Caudate nucleus (tissue), 63 donors: ENCODE measurements at places on chromosomes 5 and 9.

GRCh38 chr5:172868924-172869591, 35.0 kb downstream of the ERGIC1 start:
- DNase-seq, result peak; percentile 35

DNA sequence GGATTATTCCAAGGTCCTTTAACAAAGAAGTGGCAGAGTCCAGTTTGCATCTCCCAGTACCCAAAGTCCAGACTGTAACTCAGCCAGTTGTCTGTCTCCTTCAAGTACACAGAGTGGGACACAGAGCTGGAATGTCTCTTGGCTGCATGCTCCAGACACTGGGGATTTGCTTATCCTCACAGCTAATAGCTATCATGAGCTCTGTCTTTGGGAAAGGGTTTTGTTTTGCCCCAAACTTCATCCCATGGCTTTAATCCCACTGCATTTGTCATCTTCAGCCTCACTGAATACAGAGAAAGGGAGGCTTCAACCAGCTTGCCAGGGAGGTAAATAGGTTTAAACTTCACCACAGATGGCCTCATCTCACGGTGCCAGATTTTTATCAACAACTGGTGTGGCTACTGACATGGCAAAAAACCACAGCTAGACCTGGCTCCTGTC, 412.2 kb upstream of the SLC24A2 start:
- DNase-seq, result no peak

DNA sequence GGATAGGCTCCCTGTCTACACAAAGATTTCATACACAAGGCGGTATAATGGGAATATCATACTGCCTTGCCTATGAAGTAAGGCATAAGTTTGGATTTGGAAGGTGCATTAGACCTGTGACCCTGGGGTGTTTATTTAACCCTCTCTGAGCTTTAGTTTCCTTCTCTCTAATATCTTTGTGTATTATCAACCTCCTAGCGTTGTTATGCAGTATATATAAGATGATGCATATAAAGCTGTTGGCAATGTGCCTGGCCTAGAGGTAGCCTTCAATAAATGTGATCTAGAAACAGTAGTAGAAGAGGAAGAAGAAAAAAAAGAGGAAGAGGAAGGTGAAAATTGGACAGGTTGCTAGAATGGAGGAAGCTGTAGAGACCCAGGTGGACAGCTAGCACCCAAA, 311.6 kb upstream of the CLINT1 start:
- no peak for DNase-seq

GRCh38 chr5:170382790-170383189, 6.4 kb downstream of the KCNMB1 start:
- no peak for DNase-seq

DNA sequence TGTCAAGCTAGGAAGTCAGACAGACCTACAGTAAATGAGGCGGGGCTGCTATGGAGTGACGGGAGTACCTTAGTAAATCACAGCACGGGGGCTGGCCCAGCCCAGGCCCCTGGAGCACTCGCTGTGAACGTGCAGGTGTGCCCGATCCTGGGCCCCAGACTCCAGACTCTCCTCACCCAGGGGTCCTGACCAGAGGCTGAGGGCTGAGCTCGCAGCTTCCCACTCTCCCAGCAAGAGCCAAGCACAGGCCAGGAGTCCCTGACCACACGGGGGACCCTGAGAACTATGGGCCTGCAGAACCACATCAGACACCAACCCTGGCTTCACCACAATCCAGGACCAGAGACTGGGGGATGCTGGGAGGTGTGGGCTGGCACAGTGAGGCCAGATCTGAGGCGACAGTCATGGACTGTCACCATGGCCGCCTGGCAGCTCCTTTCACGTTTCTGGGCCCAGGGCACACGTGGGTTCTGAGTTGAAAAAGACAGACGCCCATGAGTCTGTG, 73.4 kb downstream of the ADAMTS2 start:
- DNase-seq, result no peak

DNA sequence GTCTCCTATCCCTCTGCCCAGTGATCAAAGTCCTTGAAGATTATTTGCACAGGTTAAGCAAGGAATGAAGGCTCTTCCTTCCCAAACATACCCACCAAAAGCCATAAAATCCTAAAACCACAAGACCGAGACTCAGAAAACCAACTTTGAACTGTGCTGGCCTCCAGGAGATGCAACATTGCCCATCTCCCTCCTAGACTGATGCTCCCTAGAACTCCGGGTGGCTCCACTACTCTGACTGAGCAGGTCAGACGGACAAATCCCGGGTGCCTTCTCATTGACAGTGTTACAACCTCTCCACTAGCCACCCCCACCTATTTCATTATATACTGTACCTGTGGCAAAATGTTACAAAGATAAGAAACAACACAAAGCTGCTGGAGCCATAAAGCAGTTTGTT, 110.1 kb downstream of the FANCC start:
- DNase-seq, result no peak

DNA sequence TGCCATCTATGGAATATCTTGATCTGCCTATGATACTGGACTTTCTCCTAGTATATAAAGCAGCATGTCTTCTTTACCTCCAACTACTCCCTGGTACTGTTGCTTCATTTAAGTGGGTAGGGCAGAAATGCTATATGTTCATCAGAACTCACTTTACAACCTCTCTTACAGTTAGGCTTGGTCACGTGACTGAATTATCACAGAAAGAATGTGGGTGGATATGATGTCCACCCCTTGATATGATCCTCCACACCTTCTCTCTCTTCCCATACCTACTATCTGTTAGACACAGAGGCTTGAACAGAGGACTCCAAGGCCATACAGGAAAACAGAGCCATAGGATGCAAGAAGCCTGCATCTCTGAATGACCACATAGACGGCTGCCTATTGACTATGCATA, 19.8 kb downstream of the CRHBP start:
- DNase-seq, result no peak

GRCh38 chr5:167642181-167642580, 649.3 kb upstream of the WWC1 start:
- DNase-seq, result no peak

DNA sequence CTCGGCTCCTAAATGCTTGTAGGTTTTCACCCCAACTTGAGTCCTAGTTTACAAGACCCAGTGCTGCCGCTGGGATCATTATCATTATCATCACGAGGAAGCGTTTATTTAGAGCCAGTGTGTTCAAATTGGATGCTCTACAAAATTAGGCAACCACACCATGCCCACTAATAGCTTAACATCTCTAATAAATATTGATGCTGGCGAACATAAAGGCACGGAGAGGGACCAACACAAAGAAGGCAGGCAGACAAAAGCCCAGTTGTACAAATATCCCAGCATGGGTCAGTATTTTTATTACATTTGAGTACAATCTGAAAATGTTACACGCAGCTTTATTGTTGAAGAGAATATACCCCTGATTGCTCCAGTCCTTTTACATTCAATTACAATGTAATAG, 4.7 kb downstream of the CFAP77 start:
- no peak for DNase-seq

- peak; percentile 63 for DNase-seq
These were observed 30.0 kb upstream of the PSD2 start for GRCh38 chr5:139765409-139766217.

GRCh38 chr5:142613271-142613671, 72.6 kb downstream of the FGF1 start:
- no peak for DNase-seq

- DNase-seq, result no peak
These were observed 43.8 kb downstream of the WDR36 start for GRCh38 chr5:111135946-111136345.

GRCh38 chr5:177523711-177524538, 7.2 kb upstream of the DDX41 start:
- no peak for DNase-seq

DNA sequence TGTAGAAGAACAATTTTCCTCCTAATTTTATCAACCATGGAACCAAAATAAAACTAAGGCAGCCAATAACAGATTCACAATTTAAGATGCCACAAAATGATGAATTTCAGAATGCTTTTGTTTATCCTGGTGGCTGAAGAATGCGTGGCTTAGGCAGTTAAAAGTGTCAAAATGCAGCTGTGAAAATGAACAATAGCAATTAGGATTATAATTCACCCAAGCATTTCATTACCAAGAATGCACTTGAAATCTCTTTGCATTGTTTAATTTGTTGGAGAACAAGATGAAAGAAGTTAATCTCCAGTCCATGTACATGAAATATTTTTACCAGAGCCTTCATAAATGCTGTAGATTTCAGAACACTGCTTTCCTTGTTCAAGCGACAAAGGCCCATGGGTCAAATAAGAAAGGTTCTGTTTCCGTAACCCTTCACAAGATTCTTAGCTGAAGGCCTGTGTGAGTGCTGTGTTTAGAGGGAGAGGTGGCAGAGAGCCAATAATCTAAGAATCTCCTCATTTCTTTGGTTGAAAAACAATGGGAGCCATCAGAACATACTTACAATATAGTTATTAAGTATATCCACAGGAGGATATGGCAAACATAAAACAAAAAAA, 39.3 kb downstream of the CLINT1 start:
- no peak for DNase-seq

- DNase-seq, result no peak
These were observed 9.7 kb downstream of the NIPAL4 start for GRCh38 chr5:157469687-157470086.

GRCh38 chr5:174166231-174167079, 120.9 kb downstream of the NSG2 start:
- no peak for DNase-seq

- no peak for DNase-seq
These were observed 191.2 kb downstream of the TRPM6 start for GRCh38 chr9:74696520-74696919.

- DNase-seq, result no peak
These were observed 29.4 kb downstream of the FSTL4 start for GRCh38 chr5:133582971-133583370.

GRCh38 chr5:77131361-77131760, 44.3 kb upstream of the ZBED3 start:
- DNase-seq, result no peak

DNA sequence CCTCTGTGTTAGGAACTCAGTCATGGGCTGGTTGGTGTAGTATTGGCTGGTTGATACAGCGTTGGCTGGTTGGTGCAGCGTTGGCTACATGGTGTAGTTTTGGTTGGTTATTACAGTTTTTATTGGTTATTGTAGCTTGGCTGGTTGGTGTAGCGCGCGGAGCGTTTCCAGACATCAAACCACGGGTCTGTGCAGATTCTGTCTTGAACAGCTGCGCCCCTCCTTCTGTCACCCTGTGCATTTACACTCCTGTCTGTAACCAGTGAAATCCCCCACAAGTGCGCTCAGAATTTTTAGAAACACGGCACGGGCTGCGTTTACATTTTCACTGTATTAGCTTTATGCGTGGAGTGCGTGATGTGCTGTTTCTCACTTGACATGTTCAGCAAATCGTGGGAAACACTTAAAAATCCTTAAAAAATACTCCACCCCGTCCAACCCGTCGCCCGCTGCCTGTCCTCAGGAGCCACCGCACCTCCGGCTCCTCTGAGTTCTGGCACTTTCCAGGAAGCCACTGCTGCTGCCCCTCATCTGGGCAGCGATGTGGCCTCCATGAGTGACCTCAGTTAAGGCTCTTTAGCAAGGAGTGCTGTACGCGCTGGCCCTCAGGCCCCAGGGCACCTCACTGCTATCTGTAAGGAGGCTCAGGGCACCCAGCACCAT, 20.8 kb downstream of the NKD2 start:
- DNase-seq, result no peak

DNA sequence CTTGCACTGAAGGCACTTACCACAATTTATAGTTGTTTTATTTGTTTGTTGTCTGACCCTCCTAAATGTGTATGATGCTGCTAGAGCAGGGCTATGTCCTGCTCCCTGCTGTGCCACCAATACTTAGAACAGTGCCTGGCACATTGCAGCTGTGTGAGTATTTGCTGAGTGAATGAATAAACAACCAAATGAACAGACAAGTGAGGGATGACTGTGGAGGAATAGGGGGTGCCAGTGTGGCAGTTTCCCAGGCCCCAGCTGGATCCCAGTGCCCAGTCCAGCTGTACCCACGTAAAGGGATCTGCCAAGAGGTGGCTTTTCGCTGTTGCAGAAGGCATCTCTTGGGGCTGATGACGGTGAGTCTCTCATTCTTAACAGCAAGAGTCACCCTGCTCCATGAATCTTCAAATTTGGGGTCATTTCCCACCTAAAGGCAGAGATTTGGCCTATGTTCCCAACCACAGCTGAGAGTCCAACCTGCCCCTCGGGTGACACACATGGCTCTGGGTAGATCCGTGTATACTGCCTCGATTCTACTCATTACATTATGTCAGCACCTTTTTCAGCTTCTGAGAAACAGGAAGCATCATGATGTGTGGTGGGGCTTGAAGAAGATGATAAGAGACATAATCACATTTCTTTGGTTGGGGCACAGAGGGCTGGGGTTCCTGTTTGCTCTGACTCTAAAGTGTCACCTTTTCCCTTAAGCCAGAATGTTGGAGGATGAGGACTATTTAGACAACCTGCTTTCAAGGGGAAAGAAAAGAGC, 14.3 kb downstream of the IL5 start:
- no peak for DNase-seq

GRCh38 chr5:110925398-110925797, 146.1 kb upstream of the TSLP start:
- no peak for DNase-seq

DNA sequence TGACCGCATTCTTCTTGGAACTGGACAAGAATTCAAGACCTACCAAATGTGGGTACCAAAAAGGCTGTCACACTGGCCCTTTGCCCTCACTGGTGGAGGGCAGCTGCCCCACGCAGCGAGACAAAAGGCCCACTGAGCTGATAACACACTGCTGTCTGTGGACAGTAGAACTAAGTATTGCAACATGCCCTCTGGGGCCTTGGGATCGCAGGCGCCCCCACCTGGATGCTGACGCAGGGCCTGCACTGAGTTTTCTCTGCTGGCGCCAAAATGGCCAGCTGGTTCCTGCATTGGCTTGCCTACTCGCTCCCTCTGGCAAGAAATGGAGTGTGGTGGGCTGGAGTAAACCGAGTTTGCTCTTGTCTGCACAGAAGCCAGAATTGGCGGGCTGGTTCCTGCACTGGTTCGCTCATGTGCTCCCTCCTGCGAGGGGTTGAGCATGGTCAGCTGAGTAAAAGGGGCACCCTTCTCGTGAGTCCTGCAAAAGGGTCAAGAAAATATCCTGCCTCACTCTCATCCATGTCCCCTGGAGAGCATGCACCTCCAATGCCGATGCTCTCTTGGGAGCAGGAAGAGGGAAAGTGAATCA, 55.7 kb downstream of the NXNL2 start:
- DNase-seq, result no peak

- no peak for DNase-seq
These were observed 52.9 kb upstream of the VCAN start for GRCh38 chr5:83418356-83419321.

DNA sequence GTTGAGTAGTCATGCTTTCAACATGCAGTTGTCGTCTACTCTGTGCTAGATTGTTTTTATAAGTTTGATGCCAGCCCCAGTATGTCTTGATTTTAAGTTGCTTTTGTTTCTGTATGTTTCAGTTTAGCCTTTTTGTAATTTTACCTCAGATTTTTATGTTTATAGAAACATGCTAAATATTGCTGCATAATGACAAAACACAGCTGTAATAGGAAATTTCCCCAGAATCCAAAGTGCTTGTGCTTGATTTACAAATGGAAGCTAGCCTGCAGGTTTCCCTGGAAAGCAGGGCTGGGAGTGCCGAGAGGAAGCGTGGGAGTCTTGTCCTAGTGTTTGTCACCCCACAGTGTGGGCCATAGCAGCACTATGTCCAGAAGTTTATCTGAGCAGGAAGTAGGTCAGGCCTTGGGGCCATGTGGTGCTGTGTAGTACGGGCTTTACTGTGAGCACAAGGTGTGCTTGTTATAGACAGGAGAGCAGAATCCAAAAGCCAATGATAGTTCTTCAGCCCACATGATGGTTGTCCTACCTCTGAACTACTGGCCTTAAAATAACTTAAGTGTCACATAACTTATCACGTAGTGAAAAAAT, 100.0 kb upstream of the NREP start:
- DNase-seq, result no peak

GRCh38 chr9:111601237-111602018, 2.0 kb upstream of the PTGR1 start:
- DNase-seq, result no peak
